NCI-H774 (cell line): ENCODE measurements at places on chromosomes 6 and 20.

DNA sequence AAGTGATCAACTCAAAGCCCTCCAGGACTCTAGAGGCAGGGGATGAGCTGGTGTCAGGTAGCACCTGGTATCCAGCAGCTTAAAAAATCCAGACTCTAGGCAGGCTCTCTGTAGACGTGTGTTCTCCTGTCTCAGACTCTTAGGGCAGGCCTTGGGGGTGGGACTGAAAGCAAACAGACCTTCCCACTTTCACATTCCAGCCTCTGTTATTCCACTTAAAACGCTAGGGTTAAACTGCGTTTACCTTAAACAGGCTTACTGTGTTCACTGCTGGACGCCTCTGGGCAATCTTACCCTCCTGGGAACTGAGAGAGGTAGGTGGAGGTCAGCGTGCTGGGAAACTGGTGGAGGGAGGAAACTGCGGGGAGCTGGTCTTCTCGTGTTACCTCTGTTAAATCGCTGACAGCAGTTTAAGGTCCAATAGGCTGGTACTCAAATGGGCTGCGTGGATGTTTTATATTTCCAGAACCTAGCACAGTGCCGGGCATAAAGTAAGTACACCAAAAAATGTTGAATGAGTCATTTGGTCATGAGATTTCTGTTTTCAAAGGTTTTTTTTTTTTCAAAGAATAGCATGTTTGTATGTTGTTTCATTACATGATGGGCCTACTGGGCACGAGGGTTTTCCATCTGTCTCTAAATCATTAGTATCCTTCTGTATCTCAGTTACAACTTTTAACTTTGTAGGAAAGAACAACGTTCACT is at the start of gene GCNT2:
TSS of gene GCNT2 (plus strand) at position 248 of the 705 bp plus-strand sequence. CDS start 7,561 bp downstream, outside the sequence.
- DNase-seq, result no peak

DNA sequence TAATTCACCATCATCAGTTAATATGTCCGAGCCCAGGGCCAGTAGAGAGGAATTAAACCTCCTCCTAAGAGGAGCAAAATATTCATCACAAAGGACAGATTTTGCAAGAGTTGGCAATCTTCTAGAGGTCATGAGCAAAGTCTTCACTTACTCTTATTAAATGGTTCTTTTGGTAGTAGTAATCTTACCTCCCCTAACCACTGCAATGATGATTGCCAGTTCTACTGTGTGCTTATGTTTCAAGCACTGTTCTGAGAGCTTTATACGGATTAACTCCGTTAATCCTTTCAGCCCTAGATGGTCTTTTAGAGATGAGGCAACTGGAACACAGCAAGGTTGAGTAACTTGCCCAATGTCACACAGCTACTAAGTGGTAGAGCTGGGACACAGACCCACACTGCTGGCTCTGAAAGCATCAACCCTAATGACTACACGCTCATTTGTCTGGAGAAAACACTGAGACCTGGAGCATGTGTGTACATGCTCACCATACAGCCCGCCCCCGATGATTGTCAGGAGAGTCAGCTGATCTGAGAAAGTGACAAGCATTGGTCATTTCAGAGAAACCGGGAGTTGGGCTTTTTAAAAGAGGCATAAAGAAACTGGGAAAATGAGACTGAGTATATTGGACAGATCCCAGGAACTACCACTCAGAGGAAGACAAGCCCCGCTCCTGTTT is 276.0 kb downstream of the NRN1 start:
- peak; percentile 58 for DNase-seq

DNA sequence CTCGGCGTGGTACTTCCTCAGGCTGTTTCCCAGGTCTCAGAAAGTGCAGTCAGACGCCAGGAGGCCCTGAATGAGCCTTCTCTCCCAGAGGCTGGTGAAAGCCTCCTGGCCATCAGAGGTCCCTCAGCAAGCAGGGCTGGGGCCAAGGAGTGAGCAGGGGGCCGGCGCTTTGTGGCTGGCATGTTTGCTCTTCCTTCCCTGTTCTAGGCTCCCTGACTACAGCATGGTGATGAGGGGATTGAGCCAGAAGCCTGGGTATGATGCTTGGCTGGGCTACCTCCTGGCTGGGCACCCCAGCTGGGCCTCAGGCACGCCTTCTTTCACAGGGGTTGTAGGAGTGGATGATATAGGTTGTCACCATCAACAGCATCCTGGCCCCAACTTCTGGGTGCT is 11.7 kb upstream of the DNAJC5 start:
- no peak for DNase-seq

DNA sequence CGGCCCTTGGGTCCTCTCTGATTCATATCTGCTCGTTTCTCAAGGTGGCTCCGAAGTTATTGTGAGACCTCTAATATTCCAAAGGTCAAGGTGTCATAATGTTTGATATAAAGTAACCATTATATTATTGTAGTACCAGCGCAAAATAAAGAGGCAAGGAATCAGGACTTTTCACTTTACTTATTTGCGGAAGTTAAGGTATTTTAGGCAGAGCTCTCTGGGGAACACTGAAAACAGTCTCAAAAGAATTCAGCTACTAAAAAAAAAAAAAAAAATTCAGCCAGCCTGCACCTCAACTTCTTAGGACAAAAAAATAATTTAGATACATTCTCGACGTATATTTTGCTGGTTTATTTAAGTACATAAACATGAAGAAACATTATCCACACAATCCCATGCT is 2.4 kb downstream of the OSER1 start:
- DNase-seq, result no peak

DNA sequence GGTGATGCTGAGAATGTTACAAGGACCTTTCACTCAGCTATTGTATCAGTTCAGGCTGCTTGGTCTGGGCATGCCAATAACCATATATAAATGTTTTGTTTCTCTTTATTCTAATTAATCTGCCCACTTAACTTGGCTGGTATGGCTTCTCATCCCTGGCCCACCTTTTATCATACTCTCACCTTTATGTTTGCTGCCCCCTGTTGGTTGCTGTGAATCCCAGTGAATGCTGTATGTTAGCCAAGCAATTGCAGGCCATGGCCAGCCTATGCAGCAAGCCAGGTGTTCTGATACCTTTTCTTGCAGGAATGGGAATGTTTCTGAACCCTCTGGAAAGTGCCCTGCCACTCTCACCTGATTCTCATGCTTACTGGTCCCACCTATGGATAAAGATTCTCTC is 54.6 kb downstream of the PCSK2 start:
- peak; percentile 37 for DNase-seq

GRCh38 chr6:108200631-108201030 is 34.8 kb downstream of the NR2E1 start:
- no peak for DNase-seq

DNA sequence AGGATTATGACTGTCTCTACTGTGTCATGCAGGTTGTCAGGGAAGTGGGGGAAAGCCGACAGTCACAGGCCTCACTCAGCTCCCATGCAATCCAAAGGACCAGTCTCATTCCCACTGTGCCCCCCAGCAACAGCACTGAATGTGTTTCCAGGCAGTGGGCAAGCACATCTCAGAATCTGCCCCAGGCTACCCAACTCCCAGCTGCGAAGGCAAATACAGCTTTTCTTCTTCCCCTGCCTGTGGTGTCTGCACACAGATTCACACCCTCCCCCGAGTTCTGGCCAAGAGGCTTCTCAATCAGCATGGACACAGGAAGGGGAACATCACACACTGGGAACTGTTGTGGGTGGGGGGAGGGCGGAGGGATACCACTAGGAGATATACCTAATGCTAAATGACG is 75.3 kb downstream of the SNAP91 start:
- no peak for DNase-seq

DNA sequence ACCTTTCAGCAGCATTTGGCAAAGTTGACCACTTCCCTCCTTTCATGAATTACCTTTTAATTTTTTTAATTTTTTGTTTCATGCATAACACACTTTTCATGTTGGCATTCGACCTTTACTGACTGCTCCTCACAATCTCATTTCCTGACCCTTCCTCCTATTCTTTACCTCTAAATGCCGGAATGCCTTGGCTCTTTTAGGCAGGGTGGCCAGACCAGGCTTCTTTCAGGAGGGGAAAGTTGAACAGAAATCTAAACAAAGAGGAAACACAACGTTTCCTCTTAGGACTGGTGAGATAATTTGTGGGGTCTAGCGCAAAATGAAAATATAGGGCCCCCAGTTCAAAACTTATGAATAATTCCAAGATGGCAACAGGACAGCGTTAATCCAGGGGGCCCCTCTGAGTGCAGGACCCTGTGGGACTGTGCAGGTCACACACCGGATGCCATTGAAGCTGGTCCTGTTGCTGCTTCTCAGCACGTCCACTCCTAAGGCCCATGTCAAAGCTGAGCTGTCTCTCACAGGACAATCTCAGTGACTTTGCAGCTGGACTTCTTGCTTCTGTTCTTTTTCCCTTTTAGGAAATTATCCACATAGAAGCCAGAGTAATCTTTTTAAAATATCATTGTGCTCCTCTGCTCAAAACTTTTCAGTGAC is 313.8 kb downstream of the HDGFL1 start:
- no peak for DNase-seq

- no peak for DNase-seq
These were observed 327.0 kb downstream of the C6orf118 start for GRCh38 chr6:164982389-164982788.

- DNase-seq, result no peak
These were observed 393.6 kb downstream of the ESR1 start for GRCh38 chr6:152201120-152201519.

DNA sequence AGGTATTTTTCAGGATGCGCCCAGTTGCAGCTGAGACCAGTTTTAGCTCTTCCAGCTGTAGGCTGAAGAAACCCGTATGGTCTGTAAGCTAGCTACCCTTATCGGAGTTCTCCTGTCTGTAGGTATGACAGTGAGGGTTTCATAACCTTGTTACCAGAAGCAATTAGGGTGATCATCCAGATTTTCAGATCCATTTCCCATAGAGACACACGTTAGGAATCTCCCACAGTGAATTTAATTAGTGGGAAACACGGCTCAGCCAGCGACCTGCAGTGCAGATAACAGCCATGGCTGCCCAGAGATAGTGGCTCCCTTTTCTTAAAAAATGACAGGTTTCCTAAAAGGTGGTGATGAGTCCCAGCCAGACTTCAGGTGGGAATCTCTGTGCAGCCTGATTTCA is 111.1 kb downstream of the BTBD3 start:
- no peak for DNase-seq

- DNase-seq, result no peak
These were observed 90.0 kb upstream of the DTNBP1 start for GRCh38 chr6:15752820-15753219.

GRCh38 chr6:139778688-139779087 is 404.2 kb upstream of the CITED2 start:
- peak; percentile 88 for DNase-seq

DNA sequence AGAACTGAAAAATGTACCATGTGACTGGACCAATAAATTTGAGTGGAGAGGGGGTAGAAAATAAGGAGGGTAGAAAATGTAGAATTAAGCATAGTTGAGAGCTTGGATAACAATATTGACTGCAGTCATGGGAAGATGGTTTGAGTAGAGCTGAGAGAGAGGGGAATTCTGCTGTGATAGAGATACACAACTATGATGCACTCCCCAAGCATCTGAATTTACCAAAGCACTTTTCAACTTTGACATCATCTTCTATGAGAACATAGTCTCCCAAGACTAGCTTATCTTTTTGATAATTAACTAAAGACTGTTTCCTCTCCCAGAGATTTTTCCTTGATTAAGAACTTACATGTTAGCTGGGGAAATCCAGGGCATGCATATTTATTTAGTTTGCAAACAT is 103.1 kb downstream of the TNFRSF21 start:
- no peak for DNase-seq

GRCh38 chr20:25198663-25199383 is 3.3 kb downstream of the ENTPD6 start:
- no peak for DNase-seq

DNA sequence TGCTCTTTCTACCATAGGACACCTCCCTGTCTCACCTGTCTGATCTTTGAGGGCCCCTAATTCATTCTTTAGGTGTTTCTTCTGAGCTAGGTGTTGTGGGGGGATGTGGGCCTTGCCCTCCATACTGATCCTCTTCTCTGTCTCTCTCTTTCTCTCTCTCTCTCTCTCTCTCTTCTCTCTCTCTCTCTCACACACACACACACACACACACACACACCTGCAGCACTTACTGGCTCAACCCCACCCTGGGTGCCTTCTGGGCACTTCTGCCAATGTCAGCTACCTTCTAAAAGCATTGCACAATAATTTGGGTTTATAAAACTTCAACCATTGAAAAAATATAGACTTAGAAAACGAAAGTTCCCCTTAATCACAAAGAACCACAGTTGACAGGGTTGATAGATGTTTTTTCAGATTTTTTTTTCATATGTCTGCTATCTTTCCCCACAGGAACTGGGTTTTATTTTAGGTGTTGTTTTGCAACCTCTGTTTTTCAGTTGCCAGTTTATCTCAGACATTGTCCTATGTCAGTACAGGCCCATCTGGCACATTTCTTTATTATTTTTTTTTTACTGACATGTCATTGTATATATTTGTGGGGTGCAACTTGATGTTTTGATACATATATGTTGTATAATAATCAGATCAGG is 28.1 kb downstream of the PKIG start:
- DNase-seq, result no peak

DNA sequence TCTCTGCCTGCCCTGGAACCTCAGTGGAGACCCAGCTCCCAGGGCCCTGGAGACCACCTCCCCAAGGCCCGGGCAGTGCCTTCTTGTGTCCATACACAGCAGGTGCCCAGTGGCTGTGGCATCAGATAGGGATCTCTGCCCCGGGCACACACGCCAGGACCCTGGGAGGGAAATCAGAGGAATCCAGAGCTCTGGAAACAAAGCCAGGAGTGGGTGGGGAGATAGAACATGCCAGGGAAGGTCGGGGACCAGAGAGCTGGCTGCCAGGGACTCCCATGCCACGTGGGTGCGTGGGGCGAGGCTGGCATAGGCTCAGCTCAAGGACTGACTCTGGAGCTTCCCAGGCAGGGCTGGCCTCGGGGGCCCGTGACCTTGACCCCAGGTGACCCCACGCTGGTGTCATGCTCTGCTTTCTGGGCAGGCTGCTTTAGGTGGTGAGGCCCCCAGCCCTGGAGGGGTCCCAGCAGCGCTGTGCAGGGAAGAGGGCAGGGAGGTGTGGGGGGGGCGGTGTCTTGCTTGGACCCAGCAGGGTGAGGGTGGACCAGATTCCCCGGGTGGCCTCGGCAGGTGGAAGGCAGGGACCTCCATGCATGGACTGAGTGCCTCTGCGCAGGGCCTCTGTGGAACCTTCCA is 17.6 kb upstream of the GATA5 start:
- no peak for DNase-seq

- DNase-seq, result no peak
These were observed 12.6 kb upstream of the PTCHD4 start for GRCh38 chr6:48123601-48124000.

DNA sequence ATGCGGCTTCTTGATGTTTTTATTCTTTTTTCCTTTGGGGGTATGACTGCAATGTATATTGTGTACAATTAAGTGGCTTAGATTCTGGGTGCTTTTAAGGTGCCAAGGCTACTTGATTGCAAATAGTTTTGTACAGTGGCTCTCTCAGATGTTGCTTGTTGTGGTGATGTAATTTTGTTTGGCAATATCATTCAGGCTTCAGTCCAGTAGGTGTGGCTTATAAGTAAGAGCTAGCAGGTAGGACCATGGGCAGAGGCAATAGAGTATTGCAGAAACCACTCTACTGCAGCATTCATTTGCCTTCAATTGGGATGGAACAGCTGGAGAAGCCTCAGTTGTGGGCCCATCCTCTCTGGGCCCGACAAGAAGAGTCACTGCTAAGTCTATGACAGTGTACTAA is 407.9 kb upstream of the MAN1A1 start:
- DNase-seq, result no peak
